ENCODE measurements at places on chromosomes 16 and 17.

DNA sequence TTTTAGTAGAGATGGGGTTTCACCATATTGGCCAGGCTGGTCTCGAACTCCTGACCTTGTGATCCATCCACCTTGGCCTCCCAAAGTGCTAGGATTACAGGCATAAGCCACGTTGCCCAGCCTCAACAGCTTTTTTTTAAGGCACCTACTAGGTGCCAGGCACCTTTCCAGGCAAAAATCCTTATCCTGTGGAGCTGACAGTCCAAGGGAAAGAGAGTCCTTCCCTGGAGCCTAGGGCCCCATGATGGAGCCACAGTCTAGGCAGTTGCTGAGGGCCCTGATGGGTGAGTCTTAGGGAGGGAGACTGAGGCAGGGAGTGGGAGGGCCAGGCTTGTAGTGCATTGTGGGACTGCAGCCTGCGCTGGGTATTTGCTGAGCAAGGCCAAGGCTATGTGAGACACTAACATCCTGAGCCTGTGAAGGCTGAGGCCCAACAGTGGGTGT lies 79.6 kb upstream of the TOB1 start:
- ATAC-seq: no peak

DNA sequence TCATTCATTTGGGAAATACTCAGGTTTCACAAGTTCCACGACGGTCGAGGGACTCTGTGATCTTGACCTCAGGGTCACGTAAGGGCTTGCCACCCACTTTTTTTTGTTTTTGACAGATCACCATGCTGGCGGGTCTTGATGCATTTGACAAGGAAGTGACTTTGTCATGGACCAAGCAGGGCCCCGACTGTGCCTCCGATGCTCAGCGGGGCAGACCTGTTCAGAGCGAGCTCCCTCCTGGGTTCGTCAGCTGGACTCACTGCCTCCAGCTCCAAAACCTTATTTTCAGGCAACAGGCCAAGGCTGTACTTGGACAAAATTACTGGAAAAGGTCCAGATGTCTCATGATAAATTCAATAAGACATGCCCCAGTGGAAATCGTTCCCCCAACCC lies 9.0 kb upstream of the CLEC18A start:
- no peak for ATAC-seq

DNA sequence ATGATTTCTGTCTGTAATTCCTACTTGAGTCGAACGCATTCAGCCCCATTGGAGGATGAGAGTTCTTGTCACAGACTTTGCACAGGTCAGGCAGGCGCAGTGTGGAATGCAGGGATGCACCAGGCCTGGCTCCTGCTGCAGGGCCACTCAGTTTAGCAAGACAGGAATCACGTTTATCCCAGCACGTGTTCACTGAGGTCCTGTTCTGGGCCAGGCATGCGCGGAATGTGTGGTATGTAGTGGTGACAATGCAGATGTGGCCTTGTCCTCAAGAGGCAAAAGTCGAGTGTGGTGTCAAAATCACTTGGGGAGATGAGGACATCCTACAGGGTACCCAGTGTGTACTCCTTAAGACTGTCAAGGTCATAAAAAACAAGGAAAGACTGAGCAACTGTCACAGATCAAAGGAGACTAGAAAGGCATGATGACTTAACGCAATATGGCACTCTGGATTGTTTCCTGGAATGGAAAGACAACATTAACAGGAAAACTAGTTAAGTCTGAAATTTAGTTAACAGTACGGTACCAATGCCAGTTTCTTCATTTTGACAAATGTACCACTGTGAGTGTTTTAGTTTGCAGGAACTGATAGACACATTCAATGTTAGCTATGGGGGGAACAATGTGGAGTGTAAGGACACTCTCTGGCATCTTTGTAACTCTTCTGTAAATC lies 121.5 kb upstream of the ADAMTS18 start:
- no peak for ATAC-seq

- ATAC-seq: peak; percentile 4
These were observed 2.8 kb downstream of the AANAT start for GRCh38 chr17:76469991-76470739.

GRCh38 chr16:26134588-26134987 lies 442.8 kb downstream of the HS3ST4 start:
- ATAC-seq: no peak

DNA sequence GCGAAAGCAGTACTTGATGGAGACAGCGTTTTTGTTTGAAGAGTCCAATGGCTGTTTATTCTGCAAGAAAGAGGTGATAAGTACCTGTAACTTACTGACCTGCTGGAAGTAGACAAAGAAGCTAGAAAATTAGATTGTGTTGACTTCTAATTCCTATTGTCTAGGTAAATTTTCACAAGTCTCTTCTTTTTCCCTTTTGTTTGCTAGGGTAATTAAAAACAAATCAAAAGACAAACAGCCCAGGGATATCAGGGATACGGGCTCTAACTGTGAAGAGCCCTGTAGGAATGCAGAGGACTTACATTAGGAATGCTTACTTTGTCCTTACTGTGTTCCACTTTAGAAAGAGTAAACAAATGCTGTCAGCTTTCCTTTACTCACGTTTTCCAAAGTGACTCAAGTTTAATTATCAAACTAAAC lies 7.0 kb downstream of the PSME3IP1 start:
- ATAC-seq: no peak

DNA sequence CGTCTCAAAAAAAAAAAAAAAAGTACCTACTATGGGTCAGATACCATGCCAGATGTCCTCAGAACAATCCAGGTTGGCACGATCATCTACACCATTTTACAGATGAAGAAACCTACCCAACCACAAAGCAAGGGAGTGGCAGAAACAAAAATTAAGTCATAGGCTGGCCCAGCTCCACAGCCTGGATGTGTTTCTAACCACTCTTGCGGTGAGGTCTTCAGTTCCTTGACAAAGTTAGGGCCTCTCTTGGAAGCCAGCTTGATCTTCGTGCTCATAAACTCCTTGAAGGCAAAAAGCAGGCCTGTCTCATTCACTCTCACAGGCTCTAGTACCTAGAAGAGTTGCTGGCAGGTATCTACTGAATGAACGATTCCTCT lies 6.2 kb downstream of the GGA2 start:
- ATAC-seq: no peak

DNA sequence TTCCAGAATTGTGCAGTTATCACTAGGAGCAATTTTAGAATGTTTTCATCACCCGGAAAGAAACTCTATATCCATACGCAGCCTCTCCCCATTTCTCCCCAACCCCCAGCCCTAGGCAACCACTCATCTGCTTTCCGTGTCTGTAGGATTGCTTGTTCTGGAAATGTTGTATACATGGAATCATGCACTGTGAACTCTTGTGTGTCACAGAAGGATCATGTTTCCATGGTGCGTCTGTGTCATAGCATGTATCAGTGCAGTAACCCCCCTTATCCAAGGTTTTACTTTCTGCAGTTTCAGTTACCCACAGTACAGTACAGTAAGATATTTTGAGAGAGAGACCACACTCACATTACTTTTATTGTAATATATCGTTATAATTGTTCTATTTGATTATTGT lies 299.4 kb downstream of the CPPED1 start:
- no peak for ATAC-seq

DNA sequence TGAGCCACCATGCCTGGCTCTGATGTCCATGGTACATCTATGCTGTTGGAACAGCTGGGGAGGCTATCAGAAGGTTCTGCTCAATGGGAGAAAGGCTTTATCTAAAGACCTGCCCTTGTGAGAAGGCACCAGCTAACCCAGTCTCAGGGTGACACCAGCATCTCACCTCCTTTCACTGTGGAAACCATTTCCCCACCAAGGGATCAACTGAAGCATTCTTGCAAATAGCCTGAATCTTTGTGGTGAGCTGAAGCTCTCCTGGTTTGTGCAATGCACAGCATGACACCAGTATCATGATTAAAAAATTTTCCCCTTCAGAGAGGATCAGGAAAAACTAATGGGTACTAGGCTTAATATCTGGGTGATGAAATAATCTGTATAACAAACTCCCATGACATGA lies 5.1 kb downstream of the CCL18 start:
- ATAC-seq: no peak

- no peak for ATAC-seq
These were observed 2.1 kb downstream of the CASKIN1 start for GRCh38 chr16:2194166-2194834.

- ATAC-seq: no peak
These were observed 941 bp upstream of the MRPS34 start for GRCh38 chr16:1773703-1774447.

- no peak for ATAC-seq
These were observed 1.6 kb upstream of the CD300A start for GRCh38 chr17:74464730-74465377.

DNA sequence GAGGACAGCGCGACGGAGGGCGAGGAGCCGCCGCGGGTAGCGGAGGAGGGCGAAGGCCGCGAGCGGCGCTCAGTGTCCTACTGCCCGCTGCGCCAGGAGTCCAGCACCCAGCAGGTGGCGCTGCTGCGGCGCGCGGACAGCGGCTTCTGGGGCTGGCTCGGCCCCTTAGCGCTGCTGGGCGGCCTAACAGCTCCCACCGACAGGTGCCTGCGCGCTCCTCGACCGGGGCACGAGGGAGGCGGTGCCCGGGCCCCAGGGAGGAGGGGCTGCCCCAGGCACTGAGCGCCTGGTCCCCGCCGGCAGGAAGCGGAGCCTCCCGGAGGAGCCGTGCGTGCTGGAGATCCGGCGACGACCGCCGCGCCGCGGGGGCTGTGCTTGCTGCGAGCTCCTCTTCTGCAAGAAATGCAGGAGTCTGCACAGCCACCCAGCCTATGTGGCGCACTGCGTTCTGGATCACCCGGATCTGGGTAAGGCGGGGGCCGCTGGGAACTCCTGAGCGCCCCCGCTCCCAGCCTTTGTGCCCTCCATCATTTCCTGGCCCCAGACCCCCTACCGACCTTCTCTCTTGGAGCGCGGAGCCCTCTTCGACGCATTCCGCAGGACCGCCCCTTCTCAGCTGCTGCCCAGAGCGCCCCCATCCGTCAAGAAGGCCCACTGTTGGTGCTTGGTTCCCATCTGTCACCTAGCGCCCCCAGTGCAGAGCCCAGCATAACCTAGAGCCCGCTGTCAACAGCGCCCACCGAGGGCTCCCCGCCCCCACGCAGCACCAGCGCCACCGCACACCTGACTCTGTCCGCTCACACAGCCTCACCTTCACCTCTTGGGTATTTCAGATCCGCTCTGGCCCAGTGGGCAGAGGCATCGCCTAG lies 3.7 kb downstream of the C17orf50 start:
- peak; percentile 96 for ATAC-seq

DNA sequence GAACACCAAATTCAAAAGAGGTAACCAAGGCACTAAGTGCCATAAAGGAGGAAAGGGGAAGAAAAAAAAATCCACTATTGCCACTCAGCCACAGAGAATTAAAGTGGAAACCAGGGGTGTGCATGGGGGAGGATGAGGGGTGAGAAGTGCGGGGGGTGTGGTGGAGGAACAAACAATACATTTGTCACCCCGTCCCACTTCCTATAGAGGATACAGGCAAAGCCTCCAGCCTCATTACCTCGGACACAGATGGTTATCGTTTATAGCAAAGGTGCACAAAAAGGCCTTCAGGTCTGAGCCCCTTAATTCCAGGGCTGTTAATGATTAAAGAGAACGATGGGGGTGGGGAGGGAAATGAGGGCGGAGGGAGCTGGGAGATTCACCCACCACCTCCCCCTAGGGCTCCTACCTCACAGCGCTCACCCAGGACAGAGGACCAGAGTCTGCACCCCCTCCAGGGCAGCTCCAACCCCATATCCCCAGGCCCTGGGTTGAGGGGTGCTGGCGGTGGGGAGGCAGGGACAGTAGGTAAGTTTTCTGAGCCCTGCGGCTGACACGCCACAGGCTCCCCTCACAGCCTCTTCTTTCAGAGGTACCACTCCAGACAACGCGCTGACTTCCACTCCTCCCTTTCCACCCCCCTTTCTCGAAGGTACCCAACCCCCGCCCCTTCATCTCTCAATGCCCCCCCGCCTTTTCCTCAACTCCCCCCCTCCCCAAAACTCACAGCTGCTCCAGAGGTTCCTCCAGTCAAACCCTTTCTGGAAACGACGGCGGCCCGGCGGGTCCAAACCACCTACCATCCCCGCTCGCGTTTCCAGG lies 470 bp downstream of the DCUN1D3 start:
- ATAC-seq: peak; percentile 1
